Left lung (tissue), 14 donors: ENCODE measurements at places on chromosomes 12 and 14.

- no peak for DNase-seq
These were observed 2.8 kb downstream of the GABARAPL1 start for GRCh38 chr12:10215436-10215835.

DNA sequence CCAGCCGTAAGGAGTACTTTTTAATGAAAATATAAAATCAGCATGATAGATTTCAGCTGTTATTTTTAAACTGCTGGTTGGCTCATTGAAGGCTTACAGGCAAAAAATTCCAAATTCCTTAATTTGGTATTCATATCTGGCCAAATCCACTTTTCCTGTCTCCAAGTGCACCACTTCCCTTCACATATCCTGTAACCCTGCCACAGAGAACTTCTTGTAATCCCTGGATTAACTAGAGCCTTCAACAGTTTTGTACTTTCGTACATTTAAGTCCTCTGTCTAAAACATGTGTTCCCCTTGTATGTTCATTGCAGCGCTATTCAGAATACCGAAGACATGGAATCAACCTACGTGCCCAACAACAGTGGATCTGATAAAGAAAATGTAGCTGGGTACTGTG, 9.6 kb downstream of the PUS7L start:
- no peak for DNase-seq

DNA sequence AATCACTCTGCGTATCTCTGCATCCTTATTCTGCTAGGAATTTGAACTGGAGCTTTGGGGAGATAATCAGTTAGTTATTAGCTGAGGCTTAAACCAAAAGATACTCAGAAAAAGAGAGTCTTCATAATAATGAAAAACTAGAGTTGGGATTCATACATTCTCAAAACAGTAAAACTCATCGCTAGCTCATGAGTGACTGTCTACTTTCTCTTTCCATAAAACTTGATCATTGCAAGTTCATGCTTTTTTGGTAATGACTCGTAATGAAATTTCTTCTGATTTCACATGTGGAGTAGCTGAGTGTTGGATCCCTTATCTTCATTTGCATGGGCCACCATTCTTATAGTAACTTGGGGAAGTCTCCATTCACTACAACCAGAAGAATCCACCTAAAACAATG, 397.7 kb downstream of the PDZRN4 start:
- no peak for DNase-seq

DNA sequence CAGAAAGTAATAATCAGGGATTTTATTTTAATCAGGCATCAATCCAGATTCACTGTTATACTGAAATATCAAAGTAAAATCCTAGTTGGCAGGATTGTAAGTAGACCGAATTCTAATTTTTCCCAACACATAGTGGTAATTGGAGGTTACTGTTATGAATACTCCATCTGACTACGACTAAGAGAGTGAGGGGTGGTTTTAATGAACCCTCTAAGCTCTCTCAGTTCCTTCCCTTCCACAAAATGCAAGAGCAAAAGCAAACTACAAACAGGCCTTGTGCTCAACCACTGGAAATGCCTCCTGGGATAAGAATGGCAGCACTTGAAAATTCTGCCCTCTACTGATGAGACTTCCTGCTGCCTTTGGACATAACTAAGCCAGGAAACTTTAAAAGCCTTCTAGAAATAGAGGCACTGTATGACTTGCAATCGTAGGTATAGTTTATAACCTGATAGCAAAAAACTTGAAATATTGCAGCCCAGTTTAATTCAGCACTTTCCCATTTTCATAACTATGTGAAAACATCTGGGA, 184.8 kb downstream of the SLC16A7 start:
- no peak for DNase-seq

- no peak for DNase-seq
These were observed 36.9 kb downstream of the ZFC3H1 start for GRCh38 chr12:71626768-71627167.

- DNase-seq, result no peak
These were observed 5.4 kb downstream of the VSIG10 start for GRCh38 chr12:118098401-118098800.

DNA sequence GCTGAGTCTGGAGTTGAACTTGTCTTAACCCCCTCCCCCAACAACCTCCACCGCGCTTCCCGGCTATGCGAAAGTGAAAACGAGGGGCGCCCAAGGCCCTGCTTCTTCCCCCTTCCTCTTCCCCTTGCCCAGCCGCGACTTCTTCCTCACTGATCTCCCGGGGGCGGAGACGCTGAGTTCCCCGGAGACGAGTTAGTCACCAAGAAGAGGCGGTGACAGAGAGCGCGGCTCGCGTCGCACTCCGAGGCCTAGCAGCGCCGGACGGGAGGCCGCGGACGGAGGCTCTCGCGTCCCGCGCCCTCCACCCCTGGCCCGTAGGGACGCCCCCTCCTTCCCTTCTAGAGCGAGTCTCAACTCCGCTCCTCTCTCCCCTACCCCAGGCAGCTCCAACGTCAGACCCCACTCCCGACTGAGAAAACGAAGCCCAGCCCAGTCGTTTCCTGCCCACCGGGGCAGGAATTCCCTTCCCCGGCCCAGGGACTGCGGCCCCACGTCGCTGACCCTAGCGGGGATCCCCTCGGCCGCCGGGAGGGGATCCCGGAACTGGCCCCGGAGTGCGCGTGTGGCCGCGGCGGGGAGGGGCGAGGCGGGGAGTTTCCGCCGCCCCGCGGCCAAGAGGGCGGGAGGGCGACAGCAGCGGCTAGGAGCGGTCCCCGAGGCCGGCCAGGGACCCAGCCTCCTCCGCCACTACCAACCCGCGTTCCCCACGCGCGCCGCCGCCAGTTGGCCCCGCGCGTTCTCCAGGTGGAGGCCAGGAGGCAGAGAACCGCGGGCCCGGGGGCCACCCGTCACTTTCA, 1.4 kb downstream of the BAZ1A start:
- peak; percentile 84 for DNase-seq

DNA sequence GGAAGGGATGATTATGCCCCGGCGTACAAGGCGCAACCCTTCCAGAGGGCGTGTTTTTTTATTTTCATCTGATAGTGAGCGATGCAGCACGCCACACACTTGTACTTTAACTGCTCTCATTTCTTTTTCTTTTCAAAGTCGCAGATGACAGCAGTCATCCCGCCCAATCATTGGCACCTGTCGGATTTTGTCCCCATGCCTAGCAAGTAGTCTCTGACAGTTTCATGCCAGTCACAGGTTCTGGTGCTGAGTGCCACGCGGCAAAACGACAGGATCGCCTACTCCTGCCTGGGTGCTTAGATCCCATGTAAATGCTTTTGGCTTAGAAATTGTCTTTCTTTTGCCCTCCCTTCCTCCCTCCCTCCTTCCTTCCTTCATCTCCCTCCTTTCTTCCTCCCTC, 117.7 kb downstream of the GLT1D1 start:
- DNase-seq, result no peak

GRCh38 chr12:75872762-75873161, 158.8 kb downstream of the PHLDA1 start:
- no peak for DNase-seq

GRCh38 chr14:39763402-39763890, 331.2 kb upstream of the FBXO33 start:
- DNase-seq, result no peak

DNA sequence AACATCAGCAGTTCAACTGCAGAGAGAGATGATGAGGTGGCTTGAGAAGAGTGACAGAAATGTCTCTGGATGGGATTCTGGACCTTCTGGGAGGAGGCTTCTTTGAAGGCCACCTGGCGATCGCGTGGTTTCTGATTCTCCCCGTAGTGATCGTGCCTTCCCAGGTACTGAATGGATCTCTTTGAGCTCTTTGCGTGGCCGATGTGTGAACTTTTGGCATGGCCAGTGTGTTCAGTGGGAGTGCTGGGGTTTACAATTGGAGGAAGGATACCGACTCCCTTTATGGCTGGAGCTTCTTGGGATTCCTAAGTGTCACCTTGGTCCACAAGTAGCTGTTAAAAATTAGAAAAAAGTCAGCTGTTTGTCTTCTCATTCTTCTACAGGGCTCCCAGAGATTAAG, 374.7 kb downstream of the C12orf75 start:
- no peak for DNase-seq

DNA sequence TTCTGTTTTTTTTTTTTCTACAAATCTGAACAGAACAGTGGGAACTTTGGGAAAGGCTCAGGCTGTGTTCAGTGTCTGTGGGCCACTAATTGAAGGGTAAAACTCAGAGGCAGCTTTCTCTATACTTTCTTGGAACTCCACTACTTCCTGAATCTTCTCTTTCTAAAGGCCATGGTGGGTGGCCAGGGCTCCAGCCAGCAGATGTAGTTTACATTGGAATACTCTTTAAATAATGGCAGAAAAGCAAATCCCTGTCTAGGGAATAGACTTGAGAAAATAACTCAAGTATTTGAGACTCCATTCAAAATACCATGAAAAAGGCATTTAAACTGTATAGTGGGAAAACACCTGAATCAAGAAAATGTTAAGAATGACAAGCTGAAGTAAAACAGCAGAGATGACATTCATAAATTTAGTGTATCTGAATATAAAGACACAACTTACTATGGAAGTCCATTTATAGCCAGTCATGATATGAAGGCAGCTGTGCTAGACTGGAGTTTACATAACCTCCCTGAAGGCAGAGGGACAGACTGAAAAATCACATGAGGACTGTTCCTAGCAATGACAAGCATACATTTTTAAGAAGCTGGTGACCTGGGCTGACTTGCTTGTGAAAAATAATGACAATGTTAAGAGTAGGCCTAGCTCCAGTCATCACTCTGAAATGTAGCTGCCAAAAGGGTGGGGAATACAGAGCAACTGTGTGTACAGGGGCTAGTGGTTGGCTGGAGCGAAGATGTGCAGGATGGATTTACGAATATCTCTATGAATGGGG, 168.6 kb downstream of the STXBP6 start:
- no peak for DNase-seq

GRCh38 chr12:102522768-102523167, 42.4 kb upstream of the IGF1 start:
- DNase-seq, result no peak

DNA sequence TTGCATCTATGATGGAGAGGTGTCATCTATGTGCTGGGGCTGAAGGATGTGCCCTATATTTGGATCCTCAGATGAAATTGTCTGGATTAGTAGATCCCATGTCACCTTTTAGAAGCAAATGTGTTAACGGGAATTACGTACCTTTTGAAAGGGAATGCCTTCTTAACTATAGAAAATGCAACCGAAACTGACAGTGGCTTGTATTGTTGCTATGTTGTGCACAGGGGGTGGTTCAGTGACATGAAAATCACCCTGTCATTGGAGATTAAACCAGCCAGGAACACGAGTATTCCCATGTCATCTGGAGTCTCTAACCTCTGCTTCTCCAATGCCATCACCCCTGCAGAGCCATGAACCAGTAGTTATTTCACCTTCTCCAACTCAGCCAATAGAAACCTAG, 110.2 kb downstream of the METTL25 start:
- DNase-seq, result no peak

DNA sequence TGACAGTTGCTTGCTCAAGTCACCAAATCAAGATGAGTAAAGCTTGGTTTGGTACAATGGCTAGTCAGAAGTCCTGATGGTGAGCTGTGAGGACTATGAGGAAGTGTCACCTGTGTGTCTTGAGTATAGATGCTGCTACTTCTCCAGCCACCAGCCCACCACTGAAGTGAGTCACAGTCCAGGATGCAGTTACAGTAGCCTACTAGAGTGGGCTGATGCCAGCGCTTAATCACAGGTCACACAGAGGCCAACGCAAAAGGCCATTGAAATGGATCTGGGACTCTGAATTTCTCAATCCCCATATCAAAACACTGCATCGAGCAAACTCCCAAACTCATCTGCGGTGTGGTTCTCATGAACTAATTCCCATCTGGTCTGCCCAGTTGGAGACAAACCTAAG, 223.1 kb downstream of the ANO6 start:
- DNase-seq, result no peak

DNA sequence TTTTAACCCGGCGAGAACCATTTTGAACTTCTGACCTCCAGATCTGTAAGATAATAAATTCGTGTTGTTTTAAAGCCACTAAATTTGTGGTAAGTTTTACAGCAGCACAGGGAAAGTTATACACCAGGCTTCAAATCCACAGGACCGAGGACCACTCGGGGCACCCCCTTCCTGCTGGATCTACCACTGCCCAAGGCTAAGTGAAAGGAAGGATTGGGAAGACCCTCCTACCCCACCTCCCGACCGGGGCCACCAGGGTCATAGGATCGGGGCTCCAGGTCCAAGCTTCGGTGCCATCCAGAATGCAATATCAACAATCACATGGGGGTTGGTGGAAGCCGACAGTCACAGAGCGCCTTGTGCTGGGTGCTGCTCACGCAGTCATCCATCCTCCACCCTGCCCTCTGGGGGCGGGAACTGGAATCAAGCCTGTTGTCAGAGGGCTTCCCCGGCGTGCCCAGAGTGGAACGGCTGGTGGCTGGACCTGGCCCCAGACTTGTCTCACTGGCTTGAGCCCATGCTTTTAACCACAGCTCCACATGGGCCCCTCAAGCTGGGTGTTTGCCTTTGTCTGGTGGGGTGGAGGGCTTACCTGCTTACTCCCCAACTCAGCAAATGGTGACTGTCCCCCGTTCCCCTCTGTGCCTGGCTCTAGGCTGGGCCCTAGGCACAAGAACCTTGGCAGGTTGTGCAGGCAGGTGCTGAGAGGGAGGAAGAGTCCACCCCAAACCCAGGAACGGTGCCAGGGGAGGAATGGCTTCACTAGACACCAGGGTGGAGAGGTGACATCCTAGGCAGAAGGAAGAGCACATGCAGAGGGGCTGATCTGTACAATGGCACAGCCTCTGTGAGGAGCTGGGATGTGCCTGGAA, 180.3 kb upstream of the RTL1 start:
- DNase-seq, result no peak

GRCh38 chr14:99754141-99755067, 38.8 kb upstream of the EML1 start:
- no peak for DNase-seq

GRCh38 chr14:63933110-63933509, 80.3 kb downstream of the SYNE2 start:
- no peak for DNase-seq

GRCh38 chr12:15193946-15194345, 27.3 kb downstream of the RERG start:
- no peak for DNase-seq

DNA sequence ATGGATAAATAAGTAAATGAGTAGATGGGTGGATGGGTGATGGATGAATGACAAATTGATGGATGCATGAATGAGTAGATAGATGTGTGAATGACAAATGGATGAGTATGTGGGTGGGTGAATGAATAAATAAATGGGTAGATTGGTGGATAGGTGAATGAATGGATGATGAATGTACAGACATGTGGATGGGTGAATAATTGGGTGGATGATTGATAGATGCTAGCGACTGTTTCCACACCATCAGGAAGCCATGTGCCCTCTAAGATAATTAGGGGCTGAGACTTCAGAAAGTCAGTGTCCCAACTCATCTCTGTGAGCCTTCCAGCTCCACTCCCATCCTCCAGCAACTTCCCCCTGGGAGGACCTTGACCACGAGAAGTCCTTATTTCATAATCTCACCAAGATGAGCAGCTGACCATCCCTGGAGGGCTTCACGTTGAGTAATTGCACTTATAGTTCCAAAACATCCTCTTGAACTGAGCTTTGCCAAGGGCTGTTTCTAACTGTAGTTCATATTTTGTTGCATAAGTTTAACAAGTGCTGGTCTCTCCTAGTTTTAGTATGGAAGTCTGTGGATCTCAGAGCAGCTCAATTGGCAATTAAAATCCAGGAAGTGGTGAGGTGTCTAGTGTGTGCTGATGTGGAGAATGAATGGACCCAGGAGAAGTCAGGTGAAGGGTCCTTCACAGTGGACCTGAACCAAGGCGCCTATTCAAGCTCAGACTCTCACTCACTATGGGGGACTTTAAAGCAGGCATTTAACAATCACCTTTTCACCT, 295.7 kb downstream of the ADGRD1 start:
- no peak for DNase-seq
